ENCODE measurements at places on chromosomes 2 and 18.

- no peak for DNase-seq
Observed at GRCh38 chr2:45904946-45905631, 253.6 kb downstream of the PRKCE start.

GRCh38 chr2:71786291-71787107 lies 333.1 kb downstream of the DYSF start:
- no peak for DNase-seq

- peak; percentile 46 for DNase-seq
Observed at GRCh38 chr2:85865539-85866164, 23.1 kb downstream of the ST3GAL5 start.

- no peak for DNase-seq
Observed at GRCh38 chr18:36058674-36059073, 8.7 kb downstream of the RPRD1A start.

- peak; percentile 71 for DNase-seq
Observed at GRCh38 chr2:186274936-186275575, 211.0 kb upstream of the ZC3H15 start.

- DNase-seq, result no peak
Observed at GRCh38 chr2:67952066-67952465, 110.7 kb downstream of the C1D start.

- DNase-seq, result no peak
Observed at GRCh38 chr2:36411962-36412444, 56.4 kb downstream of the CRIM1 start.

- no peak for DNase-seq
Observed at GRCh38 chr2:237743561-237744269, 54.9 kb upstream of the RBM44 start.

- DNase-seq, result no peak
Observed at GRCh38 chr18:24031318-24031717, 16.8 kb downstream of the TTC39C start.
